HT1080 (cell line): ENCODE measurements at places on chromosomes 4 and X. TPM values are rescaled to one million over a fixed set of nuclear protein-coding genes. Genes with fewer than 3 reads are reported as not detected.

GRCh38 chrX:50638123-50638522, 167.5 kb upstream of the DGKK start:
- peak; percentile 80 for DNase-seq

DNA sequence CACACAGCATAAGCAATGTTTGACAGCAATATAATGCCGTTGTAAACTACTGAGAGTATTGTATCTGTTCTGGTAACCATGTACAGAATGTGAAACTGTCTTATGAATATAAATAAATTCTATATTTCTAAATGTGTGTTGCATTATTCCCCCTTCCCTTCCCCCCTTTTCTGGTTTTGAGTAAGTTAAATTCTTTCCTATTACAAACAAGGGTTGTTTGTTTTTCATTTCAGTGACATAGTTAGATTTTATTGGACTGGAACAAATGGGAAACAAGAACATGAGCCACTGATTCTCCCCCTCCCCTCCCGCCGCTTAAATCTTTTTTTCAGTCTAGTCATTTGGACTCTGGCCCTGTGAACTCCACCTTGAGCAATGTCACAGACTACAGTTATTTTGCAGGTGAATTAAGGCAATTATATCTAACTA, 69.8 kb downstream of the GPAT3 start:
- no peak for DNase-seq

GRCh38 chr4:107600983-107601382, 119.1 kb downstream of the PAPSS1 start:
- no peak for DNase-seq

- DNase-seq: no peak
Measured at GRCh38 chrX:41350976-41351569, 17.1 kb downstream of the DDX3X start.

DNA sequence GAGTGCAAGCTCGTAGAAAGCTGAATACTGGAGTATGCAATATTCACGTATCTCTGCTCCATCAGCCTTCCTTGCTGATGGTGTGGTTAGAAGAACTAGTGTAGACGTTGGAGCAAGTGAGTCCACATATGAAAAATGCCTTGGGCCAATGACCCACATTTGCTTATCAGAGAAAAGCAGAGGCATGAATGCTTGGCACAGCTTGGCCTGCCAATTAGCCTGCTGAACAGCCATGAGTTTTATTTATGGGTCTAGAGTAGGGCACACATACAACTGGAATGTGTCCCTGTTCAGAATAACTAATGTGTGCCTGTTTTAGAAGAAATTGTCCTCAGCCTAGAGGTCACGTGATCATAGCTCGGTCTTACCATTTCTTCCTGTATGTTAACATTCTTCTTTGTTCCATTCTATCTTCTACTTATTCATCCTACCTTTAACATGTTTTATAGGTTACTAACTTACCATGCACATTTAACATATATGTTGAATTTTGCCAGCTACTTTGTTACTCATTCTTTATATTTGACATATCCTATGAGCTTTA, 432.7 kb upstream of the AADAT start:
- no peak for DNase-seq

GRCh38 chr4:121457278-121457875, 76.6 kb upstream of the QRFPR start:
- DNase-seq: no peak

DNA sequence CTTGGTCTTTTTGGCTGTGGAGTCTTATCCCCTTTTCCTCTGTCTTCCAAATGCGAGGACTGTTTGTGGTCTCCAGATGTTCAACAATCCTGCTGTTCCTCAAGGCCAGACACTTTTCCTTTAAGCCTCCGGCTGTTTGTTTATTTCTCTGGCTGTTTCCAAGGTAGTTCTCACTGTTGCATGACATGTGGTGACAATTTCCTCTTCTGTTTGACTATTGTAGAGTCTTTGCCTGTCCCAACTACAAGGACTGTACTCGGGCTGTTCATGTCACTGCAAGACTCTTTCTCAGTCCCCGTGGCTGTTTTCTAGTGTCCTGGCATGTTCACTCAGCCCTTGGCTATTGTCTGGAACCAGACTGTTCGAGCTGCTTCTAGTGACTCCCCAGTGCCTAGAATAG, 50.6 kb downstream of the ZNF157 start:
- no peak for DNase-seq

Gene RNF212
- total RNA-seq: not detected in 2 replicates
